ENCODE measurements at places on chromosomes 6 and 20.

GRCh38 chr6:95601133-95601532 lies 23.8 kb downstream of the MANEA start:
- no peak for DNase-seq

DNA sequence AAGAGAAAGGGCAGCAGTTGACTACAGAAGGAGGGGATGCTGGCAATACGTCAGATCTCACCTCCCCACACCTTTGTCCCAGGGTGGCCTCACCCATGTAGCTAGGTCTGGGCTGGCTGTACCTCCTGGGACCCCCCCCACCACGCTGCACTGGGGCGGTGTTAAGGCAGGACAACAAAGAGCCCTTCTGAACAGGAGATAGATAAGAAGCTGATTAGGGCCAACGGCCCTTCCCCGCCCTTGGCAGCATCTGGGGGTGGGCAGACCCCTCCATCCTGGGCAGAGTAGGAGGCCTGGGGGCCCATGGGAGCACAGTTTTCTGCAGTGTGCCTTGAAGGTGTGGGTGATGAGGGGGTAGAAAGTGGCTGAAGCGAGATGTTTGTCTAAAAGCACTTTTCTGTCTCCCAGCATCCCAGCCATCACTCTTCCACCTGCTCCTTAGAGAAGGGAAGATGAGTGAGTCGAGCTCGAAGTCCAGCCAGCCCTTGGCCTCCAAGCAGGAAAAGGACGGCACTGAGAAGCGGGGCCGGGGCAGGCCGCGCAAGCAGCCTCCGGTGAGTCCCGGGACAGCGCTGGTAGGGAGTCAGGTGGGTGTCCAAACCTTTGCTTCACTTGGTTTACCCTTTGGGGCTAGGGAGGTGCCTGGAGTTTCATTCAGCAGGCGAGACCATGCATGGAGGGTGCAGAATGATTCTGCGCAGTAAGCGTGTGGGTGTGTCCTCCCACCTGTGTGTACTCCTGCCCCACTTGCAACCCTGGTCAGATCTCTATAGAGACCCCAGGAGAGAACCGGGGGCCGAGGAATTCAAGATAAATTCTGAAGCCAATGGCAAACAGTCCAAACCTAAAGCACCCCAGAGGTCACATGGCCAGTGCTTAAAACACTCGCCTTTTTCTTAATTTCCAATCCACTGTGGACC lies 3.9 kb downstream of the HMGA1 start:
- peak; percentile 56 for DNase-seq

GRCh38 chr6:53790886-53791285 lies 3.9 kb upstream of the LRRC1 start:
- no peak for DNase-seq

- peak; percentile 55 for DNase-seq
Measured at GRCh38 chr20:23303325-23304102, 47.1 kb upstream of the NXT1 start.

- DNase-seq: no peak
Measured at GRCh38 chr20:23782366-23782983, 31.7 kb upstream of the CST1 start.

DNA sequence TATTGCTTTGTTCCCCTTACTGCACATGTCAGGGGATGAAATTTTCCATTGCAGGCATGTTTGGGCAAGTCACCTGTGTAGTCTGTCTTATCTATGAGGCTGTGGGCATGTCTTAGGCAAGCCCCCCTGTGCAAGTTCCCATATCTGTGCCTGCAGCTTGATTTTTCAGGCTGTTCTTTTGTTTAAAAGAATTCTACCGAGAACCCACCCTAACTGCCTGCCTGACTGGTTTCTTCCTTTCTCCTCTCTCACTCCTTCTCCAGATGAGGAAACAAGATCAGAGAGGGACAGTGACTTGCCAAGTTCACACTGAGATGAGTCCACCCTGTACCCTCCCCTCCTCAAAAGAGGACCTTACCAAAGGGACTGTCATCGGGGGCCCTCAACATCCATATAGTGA lies 11.0 kb downstream of the TREML2 start:
- DNase-seq: no peak

GRCh38 chr6:134437376-134437775 lies 119.5 kb upstream of the SGK1 start:
- no peak for DNase-seq

DNA sequence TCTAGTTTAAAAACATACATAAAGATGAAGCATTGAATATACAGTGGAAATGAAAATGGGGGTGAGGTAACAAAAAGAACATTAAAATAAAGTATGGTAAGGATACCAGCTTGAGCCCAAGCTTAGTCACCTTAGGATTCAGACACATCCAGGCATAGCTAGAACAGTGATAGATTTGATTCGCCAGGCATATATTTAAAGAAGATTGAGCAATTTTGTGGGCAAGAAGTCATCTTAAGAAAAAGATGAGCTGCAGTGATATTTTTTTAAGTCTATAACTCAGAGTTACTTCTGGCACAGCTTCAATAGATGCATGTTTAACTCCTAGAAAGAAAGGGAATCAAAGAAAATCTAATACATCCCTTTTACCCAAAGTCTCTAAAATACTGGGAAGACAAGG lies 97.9 kb downstream of the BMP5 start:
- DNase-seq: no peak

- DNase-seq: no peak
Measured at GRCh38 chr6:147416622-147417021, 91.9 kb upstream of the SAMD5 start.

- DNase-seq: no peak
Measured at GRCh38 chr20:25539742-25540672, 45.3 kb downstream of the NINL start.

All from sigmoid colon (tissue), 7 donors.